ENCODE measurements at places on chromosomes 1 and 21.

DNA sequence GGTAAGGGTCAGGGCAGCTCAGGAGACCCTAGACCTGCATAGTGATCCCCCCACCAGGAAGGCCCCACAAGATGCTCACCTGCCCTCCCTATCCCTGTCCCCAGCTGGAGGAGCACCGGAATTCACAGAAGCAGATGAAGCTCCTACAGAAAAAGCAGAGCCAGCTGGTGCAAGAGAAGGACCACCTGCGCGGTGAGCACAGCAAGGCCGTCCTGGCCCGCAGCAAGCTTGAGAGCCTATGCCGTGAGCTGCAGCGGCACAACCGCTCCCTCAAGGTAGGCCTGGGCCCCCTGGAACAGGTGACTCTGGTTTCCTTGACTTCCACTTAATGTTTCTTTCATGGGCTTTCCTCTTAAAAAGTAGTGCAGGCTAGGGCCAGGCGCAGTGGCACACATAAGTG is 8.4 kb downstream of the TXLNA start:
- no peak for ATAC-seq

- no peak for ATAC-seq
These were observed 5.3 kb downstream of the CLCA2 start for GRCh38 chr1:86429122-86429725.

DNA sequence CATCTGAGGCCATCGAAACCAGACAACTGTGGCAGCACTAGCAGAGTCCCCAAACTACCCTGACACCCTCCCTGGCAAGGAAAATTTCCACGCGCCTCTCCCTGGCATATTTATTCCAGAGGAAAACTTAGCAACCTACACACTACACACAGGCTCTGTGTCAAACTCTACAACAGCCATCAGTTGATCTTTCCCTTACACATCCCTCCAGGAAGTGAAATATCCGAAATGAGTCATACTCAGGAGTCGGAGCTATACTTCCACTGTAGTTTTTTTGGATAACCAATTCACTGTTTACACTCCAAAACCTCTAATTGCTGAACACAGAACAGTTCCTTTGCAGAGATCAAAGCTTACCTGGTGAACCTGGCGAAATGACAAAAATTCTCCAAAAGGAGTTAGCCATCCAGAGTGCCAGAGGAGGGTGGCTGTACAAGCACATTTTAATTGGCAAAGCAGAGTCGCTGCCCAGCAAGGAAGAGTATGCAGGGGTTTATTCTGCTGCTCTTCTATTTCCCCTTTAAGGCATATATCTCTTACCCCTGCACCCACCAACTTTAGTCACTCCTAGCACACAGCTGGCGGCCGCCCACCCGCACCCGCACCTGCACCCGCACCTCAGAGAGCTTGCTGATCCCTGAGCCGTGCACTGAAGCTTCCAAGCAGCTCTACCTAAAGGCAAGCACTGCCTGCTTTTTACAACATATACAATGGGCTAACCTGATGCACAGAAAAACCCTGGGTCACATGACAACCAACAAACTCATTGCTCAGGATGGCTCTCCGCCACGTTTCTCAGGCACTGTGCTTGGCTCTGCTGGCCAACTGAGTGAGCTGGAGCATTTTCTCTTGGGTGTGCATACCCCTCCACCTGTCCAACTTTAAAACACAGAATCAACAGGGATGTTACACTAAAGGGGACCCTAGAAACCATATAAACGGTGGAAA is 54.9 kb downstream of the CAPZB start:
- ATAC-seq: no peak

DNA sequence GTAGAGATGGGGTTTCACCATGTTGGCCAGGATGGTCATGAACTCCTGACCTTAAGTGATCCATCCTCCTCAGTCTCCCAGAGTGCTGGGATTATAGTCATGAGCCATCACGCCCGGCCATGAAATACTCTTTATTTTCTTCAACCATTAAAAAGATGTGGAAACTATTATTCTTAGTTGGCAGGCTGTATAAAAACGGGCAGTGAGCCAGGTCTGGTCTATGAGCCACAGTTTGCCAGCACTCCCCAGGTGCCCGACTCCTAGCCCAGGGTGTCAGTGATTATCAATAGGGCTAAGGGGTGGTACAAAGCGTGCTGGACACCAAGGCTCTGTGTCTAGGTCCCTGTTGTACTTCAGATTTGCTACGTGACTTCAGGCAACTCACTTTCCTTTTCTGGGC is 3.7 kb upstream of the TMEM61 start:
- no peak for ATAC-seq

DNA sequence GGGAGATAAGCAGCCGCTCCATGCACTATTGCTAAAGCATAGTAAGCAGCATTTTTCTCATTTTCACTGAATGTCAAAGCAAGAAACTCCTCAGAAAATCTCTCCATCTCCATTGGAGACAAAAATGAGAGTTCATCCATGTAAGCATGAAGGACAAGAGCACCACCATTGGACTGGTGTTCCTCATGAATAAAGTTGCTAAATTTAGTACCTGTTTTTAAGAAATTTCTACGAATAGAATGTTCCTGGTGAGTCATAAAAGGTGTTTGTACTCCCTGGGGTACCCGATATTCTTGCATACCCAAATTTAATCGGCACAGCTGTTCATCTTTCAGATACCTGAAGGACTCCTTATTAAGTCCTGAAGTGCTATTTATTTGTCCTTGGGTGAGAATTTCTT is 14.8 kb downstream of the RSBN1 start:
- ATAC-seq: no peak

DNA sequence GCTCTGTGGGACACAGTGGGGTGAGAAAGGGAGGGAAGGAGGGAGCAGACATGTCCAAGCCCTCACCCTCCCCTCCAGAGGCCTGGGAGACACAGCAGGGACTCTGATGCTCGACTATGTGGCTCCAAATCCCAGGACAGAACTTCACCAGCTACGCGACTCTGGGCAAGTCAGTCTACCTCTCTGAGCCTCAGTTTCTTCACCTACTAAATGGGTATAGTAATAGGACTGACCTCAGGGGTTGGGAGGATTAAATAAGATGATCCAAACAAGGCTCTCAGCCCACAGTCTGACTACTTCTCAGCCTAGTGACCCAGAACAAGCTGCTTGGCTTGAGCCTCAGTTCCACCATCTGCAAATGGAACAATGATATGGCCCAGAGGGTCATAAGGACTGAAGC is 19.6 kb downstream of the SDC3 start:
- no peak for ATAC-seq

- ATAC-seq: no peak
These were observed 27.4 kb upstream of the COQ8A start for GRCh38 chr1:226912587-226913176.

DNA sequence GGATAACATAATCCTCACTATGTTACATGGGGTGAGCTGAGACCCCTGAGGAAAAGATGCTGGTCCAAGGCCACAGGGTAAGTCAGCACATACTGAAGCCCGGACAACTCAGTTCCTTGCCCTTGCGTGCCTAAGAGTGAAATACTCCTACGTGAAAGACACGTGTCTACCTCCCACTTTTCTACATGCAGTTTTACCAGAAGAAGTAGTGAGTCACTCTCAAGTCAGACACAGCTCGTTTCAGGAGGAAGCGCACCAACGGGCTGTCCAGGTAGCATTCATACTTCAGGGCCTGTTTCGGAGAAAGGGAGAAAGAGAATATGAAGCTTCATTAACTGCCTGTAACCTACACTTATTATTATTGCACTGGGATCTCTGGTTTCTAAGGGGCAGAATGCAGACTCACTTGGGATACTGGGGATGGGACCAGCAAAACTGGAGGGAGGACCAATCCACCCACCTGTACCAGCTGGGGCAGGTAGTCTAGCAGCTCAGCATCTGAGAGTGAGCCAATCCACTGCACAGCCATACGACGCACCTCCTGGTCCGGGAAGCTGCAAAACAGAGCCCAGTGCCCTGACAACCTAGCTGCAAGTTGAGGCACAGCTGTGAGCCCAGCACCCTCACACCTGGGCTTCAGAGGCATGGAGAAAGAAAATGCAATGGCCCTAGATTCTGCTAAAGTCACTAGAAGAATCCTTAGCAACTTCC is 32.4 kb upstream of the PPP1R15B start:
- peak; percentile 74 for ATAC-seq

DNA sequence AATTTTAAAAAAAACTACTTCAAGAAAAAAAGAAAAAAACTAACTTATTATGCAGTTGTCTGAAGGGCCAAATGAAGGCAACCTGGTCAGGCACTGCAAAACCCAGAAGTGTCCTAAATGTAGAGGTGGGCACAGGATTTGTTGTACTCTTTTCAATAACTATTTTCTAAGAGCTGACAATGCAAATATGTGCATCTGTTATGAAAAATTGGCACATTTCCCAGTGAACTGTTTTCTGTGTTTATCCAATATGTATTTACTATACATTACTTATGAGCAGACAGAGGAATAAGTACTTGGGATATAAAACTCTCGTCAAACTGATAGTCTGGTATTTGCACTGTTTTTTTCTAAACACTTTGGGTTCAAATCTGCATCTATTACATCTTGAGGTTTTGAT is 188.0 kb upstream of the C21orf91 start:
- no peak for ATAC-seq
